NCI-H146 (cell line): ENCODE measurements at places on chromosomes 16 and 17.

DNA sequence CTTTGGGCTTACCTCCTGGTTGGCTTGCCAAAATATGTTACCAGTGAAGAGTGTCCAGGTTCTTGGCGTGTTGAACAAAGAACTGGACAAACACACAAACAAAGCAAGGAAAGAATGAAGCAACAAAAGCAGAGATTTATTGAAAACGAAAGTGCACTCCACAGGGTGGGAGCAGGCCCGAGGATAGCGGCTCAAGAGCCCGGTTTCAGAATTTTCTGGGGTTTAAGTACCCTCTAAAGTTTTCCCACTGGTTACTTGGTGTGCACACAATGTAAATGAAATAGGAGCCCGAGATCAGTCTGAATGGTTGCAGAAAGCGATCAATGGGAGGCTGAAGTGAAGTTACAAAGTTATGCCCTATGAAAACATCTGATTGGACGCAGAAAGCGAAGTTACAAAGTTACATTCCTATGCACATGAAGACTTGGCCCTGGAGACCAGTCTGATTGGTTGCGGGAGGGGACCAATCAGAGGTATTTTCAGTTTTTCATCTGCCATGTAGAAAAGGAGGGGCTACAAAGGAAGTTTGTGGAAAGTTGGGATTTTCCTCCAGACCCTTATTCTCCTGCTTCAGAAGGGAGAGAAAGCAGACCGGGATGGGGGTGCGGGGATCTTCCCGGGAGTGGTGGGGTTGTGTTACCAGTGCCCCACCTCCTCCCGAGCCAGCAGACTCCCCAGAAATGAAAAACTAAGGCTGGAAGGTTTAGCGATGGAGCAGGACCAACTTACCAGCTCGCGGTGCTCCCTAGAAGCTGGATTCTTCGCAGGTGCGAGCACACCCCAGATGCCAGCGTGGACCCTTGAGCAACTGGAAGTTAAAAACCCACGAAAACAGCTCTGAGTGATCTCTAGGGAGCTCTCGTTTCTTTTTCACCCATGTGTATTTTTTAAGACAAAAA is at the start of gene SLFN12:
Gene SLFN12, minus strand, starts transcription at position 325 of the 899 bp plus-strand sequence. CDS start 9,472 bp downstream, outside the sequence.
- DNase-seq: no peak

- no peak for DNase-seq
Measured at GRCh38 chr16:6753553-6753952, 579.1 kb upstream of the RBFOX1 start.

DNA sequence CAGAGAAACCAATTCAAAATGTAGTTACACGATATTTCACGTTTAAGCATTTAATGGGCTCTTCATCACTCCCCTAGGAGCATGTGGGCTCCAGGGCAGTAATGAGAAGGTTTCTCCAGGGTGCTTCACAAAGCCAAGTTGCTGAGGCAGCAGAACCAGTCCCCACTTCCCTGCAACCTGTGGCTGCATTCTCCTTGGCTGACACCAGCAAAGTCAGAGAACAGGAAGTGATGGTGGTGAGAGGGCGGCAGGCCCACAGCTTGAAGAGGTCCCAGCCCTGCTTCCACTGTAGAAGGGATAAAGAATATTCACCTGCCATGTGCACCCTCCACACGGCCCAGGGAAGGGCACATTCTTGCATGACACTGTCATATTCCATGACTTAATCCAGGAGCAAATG is 133.2 kb downstream of the CBLN1 start:
- no peak for DNase-seq

GRCh38 chr17:5042157-5043022 is 7.2 kb upstream of the SLC52A1 start:
- DNase-seq: no peak

DNA sequence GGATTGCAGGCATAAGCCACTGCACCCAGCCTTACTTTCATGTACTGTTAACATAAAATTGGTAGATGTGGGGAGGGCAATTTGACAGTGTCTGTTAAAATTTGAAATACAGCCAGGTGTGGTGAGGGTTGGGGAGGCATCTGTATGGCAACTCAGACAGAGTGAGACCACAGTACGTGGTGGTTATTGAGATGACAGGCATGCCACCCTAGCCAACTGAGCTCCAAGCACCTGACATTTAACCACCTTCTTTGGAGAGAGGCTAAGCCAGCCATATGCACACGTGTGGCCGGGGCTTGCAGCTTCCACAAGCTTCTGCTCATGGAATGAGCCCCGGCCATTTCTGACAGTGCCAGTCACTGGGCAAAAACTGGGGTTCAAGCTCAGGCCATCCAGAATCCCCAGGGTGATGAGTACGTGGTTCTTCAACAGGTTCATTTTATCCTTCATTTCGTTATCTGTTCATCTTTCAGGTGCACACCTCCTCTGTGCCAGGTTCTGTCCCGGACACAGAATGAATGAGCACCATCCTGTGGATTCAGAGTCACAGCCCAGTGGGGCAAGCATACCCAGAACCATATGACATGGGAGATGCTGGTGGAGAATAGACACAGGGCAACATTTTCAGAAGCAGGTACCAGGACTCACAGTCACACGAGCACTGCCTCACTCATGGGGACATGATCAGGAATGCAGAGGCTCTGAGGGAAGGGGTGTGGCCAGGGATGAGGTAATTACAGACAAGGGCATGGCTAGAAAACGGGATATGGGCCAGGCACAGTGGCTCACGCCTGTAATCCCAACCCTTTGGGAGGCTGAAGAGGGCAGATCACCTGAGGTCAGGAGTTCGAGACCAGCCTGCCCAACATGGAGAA is 36.2 kb downstream of the C16orf82 start:
- DNase-seq: no peak
